ENCODE measurements at places on chromosomes 7 and 10.
A peak's percentile ranks its signal among the peaks of the same experiment; 100 is the strongest.

DNA sequence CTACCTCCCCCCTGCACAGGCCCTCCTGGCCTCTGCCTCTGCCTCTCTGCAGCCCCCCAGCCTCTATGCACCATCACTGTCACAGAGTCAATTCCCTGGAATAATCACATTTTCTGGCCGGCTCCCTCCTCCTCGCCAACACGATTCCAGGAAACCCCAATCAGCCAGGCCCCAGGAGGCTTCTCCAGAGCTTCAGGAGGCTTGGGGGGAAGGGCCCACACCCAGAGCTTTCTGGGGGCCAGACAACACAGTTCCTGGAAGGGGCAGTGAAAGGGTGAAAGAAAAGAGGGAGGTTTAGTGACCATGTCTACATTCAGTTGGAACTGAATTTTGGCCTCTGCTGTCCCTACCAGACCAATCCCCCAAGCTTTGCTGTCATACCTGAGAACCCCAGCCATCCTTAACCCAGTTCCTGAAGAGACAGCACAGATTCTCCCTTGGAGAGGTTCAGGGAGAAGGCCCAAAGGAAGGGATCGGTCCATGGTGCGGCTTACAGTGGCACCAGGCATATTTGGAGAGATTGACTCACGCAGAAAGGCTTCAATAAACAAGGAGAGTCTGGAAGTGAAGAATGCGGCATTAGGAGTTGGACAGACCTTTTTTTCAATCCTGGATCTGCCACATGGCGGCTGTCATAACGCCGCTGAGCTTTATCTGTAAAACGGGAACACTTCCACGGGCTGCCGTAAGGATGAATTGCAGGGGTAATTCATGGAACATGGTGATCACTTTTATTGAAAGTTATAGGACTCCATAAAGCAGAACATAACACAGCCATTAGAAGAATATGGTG lies 89.0 kb downstream of the NEURL1 start:
- no peak for DNase-seq

DNA sequence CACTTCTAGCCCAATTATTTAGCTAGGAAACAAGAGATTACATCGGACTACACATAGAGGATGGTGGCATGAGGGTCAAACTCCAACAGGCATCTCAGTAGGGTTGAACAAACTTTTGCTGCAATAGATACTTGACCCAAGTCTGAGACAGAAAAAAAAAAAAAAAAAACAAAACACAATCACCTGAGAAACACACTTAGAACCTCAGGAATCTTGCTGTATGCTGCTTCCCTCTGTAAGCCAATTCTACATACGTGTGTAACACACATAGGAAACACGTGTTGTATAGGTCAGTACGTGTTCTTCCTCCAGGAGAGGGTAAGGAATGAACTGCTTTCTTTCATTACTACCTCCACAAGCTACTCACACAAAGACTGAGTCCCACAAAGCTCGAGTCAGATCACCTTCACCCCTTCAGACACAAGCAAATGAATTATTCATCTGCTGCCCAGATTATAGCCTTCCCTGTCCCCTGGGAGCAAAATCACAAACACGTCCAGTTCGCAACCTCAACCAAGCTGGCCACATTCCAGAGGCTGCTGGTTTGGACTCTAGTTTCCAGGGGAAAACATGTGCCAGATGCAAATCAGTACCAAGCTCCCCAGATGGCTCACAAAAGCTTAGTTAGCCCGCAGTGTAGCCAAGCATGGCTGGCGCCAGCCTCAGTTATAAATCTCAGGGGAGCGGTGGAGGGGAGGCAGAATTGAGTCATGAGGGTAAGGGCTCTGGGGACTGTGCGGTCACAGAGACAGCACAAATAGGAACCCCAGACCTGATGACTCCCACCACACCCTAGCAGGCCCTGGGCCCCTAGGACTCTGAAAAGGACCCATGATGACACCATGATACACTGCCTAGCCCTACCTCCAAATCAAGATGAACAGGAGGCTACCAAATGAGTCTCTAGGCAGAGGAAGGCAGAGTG lies 15.1 kb downstream of the PSAP start:
- DNase-seq: peak; percentile 51

- DNase-seq: peak; percentile 18
Observed at GRCh38 chr7:33836797-33837355, 68.5 kb upstream of the BMPER start.

DNA sequence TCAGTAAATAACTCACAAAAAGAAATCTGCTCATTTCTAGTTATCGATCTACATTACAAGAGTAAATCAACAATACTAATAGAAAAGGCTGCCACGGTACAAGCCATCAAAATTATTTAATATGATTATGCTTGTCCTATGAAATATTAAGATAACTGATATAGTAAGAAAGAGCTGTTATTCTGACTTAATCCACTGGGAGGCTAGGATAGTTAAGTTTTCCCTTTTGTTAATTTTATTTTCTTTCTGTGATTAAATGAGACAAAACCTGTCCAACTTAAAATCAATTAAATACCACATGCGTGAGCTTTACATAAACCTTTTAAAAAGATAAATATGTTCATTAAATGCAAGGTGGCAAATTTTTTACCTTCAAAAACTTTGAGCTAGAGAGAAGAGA lies 114.8 kb downstream of the LMBR1 start:
- DNase-seq: no peak

GRCh38 chr10:47358457-47358856 lies 10.3 kb downstream of the RBP3 start:
- DNase-seq: no peak

- DNase-seq: no peak
Observed at GRCh38 chr10:1376384-1376945, 320.3 kb downstream of the WDR37 start.

- no peak for DNase-seq
Observed at GRCh38 chr10:662686-663465, 26.6 kb downstream of the DIP2C start.

DNA sequence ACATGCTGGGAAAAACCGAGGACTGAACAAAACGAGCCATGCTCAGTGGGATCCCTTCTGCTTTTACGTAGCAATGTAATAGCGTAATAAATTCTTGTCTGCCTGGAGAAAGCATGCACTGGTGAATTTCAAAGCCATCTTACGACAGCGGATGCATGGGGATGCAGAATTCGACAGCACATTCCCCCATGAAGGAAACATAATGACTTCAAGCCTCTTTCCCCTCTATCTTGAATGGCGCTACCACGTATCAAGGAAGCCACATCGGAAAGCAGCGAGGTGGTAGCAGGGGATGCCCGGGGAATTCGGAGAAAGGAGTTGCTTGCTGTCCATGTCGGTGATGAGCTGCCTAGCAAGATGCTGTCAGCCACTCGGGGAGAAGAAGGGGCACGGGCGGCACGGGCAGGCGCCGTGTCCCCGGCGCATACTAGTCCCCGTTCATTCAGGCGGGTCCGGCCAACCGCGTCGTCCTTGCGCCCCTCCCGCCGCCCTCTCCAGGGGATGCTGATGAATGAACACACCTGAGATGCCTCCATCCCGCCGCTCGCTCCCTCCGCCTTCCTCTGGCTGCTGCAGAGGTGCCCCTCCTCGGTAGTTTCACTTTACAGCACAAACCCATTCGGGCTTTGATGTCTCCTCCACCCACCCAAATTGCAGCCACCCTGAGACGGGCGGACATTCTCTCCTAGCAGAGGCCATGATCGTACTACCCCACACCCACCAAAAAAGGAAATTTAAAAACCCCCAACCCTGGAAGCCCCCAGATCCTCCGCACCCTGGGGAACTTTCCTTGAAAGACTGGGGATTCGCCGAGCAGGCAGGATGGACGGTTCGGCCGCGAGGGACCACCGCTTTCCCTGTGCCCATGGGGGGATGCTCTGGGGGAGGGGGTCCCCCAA lies 644 bp downstream of the SORBS1 start:
- DNase-seq: peak; percentile 36

- peak; percentile 33 for DNase-seq
Observed at GRCh38 chr10:98309366-98310355, 41.7 kb upstream of the LOXL4 start.

DNA sequence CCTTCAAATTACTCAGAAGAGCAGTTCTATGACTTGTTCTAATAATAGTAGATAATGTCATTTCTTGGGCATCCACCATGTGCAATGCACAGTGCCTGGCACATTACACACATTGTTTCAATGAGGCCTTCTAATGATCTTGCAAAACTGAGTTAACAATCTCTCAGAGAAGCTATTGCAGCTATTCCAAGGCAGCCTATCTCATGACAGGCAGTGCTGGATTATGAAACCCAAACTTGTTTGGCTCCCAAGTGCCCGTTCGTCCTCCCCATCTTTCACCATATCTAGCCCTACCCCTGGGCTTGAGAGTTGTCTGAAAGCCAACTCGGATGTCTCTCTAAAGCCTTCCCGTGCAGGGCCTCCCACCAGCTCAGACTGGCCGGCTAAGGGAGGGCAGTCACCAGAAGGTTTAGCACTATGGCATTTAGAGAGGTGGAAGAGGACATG lies 405.1 kb downstream of the PLXNA4 start:
- no peak for DNase-seq

DNA sequence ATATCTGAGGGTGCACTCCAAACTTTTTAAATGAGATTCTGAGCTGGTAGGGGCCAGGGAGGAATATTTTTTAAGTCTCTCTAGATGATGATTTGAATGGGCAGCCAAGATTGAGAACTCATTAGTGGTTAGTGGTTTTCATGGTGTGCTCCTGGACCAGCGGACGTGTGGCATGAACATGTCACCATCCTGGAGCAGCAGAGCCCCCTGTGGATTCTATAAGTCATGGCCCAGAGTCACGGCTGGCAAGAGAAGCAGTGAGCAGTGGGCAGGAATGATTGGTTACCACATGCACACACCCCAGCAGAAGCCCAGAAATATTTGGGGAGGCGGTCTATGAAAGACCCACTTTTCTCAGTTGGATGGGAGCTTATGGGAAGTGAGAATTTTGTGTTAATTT lies 21.2 kb upstream of the UCN3 start:
- no peak for DNase-seq

DNA sequence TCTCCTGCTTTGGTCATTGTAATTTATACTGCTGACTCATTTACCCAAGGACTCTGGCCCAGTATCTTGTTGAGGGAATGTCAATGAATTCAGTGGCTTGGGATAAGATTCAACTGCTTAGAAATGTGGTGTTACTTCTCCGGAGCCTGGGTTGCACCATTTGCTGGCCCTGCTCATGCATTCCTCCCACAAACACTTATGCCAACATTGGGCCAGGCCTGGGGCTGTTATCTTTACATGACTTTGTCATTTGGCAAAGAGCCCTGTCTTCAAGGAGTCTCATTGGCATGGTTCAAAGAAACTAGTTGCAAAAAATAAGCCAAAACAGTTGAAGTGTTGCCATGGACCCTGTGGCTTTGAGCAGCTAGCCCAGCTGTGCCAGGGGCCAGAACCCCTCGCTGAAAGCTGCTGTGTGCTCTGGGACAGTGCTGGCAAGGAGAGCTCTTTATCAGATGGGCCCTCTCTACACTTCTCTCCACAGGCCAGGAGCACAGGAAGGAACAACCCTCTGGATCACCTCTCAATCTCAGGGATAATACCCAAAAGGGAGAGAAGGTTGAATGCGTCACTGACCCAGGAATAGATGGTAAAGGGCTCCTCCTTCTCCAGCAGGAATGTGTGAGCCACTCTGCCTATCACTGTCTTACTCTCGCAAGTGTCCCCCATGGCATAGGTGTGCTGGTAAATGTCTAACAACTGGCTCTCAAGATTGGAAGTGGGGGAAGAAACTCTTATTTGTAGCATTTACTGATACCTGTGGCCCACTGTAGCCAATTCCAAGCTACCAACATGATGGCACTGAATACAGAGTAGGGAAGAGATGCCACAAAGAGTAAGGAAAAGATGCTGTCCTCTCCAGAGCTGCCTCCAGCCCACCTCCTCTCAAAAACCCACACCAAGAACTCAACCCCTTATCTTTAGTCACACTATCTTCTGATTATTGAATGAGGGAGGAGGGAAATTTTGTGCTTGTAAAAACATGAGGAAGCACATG lies 23.5 kb upstream of the PDE1C start:
- DNase-seq: no peak

- DNase-seq: no peak
Observed at GRCh38 chr7:37719077-37719476, 35.5 kb downstream of the GPR141 start.

GRCh38 chr7:24896031-24896501 lies 83.9 kb downstream of the OSBPL3 start:
- DNase-seq: no peak

GRCh38 chr7:95525503-95525902 lies 39.8 kb downstream of the ASB4 start:
- DNase-seq: no peak

GRCh38 chr10:4685904-4686643 lies 139.9 kb upstream of the AKR1E2 start:
- DNase-seq: no peak

- DNase-seq: no peak
Observed at GRCh38 chr10:44186150-44186549, 198.7 kb downstream of the CXCL12 start.

- DNase-seq: no peak
Observed at GRCh38 chr7:54680377-54681005, 78.5 kb downstream of the SEC61G start.

- DNase-seq: peak; percentile 63
Observed at GRCh38 chr10:24465891-24466818, 257.2 kb downstream of the KIAA1217 start.

GRCh38 chr7:1931256-1931950 lies 261.3 kb downstream of the ELFN1 start:
- no peak for DNase-seq

GRCh38 chr10:47290338-47290737 lies 9.7 kb upstream of the GDF10 start:
- DNase-seq: no peak

GRCh38 chr10:119030421-119031250 lies 1.1 kb downstream of the NANOS1 start:
- peak; percentile 60 for DNase-seq

- no peak for DNase-seq
Observed at GRCh38 chr7:15234431-15234830, 327.4 kb downstream of the AGMO start.

- DNase-seq: no peak
Observed at GRCh38 chr7:95155965-95156364, 168.4 kb downstream of the PON1 start.

GRCh38 chr7:77565917-77566316 lies 28.8 kb downstream of the PTPN12 start:
- no peak for DNase-seq

Measured in stimulated activated naive CD8-positive, alpha-beta T cell treated with anti-CD3 and anti-CD28 coated beads, Interleukin-15, Interleukin-2, amounts not matched to agents 100 U/mL and 50 U/mL, for 24 hours (primary cell).